NCI-H345 (cell line): ENCODE measurements at places on chromosomes 7 and 10.

GRCh38 chr10:62264702-62265436 is 3.8 kb downstream of the RTKN2 start:
- no peak for DNase-seq

DNA sequence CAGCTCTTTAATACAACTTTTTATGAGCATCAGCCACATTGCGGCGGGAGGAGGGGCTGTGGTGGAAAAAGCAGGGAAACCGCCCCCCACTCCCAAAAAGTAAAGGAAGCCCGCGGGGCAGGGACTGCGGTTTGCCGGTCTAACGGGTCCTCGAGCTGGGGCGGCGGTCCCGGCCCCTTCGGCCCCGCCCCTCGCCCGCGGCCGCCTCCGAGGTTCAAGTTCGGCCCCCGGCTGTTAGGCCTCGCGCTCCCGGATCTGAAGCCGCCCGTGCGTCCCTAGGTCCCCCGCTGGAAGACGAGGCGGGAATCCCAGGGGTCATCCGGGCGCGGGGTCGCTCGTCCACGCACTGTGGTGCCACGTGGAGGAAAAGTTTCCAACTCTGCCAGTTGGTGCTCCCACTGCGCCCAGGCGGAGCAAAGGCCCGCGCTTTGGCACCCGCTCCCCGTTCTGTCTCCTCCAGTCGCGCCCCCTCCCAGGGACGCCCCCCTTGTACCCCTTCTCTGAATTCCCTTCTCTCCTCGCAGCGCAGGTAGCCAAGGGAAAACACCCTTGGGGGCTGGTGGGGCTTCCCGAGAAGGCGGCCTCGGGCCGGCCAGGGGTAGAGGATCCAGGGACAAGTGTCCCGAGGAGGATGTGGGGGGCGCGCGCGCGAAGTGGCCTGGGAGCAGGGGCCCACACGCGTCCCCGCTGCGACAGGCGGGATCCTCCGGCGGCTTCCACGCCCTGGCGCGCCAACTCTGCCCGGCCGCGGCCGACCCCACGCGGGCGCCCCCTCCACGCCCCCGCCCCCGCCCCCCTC is 798 bp upstream of the AUTS2 start:
- DNase-seq, result no peak

GRCh38 chr7:48899932-48900331 is 24.4 kb upstream of the CDC14C start:
- no peak for DNase-seq

GRCh38 chr10:106504536-106504935 is 660.0 kb downstream of the SORCS1 start:
- DNase-seq, result no peak

- no peak for DNase-seq
Measured at GRCh38 chr7:99897322-99898022, 20.6 kb upstream of the OR2AE1 start.

DNA sequence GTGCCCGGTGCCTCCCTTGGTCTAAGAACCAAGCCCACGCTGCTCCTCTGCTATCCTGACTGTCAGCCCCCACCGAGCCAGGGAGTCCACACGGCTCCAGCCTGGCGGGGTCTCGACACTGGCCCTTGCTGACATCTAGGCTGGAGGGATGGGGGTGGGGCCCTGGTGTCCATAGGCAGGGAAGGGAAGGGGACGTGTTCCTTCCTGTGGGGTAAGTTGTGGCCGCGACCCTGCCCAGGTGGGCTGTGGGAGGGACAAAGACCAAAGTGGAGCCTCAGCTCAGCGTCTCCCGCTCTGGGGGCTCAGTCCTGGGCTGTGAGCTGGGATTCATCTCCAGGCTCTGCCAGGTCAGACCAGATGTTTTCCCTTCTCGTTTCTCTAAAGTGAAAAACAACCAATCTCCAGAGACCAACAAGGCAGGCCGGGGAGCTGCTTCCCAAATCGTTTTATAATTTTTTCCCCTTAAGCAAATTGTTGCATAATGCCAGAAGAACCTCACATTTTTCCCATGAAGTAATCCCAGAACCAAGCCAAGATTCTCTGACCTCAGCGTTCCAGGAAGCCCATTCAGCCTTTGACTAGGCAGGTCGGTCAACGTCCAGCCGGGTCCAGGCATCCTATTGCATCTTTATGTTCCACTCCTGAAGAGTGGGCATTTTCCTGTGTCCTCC is 101.2 kb downstream of the RGS10 start:
- no peak for DNase-seq

GRCh38 chr7:70313687-70314086 is 715.4 kb downstream of the AUTS2 start:
- no peak for DNase-seq

GRCh38 chr10:16904639-16905061 is 87.4 kb upstream of the RSU1 start:
- DNase-seq, result no peak

DNA sequence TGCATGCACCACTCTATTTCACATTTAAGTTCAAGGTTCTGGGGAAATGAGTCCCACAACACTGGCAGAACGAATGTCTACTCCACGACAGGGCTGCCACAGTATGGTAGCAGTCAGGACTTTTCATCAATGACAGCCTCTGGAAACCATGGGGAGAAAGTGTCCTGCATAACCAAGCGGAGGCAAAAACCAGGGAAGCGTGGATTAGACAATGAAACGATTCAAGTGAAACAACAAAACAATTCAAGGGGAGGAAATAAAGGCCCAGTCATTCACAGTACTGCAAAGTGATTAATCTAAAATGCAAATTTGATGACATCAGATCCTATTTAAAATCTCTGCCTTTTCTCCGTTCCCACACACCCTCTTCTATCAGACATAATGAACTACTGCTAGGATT is 168.2 kb downstream of the DPY19L1 start:
- no peak for DNase-seq
